ENCODE measurements at places on chromosomes 5 and 9. TPM values are rescaled to one million over a fixed set of nuclear protein-coding genes. Genes with fewer than 3 reads are reported as not detected.

DNA sequence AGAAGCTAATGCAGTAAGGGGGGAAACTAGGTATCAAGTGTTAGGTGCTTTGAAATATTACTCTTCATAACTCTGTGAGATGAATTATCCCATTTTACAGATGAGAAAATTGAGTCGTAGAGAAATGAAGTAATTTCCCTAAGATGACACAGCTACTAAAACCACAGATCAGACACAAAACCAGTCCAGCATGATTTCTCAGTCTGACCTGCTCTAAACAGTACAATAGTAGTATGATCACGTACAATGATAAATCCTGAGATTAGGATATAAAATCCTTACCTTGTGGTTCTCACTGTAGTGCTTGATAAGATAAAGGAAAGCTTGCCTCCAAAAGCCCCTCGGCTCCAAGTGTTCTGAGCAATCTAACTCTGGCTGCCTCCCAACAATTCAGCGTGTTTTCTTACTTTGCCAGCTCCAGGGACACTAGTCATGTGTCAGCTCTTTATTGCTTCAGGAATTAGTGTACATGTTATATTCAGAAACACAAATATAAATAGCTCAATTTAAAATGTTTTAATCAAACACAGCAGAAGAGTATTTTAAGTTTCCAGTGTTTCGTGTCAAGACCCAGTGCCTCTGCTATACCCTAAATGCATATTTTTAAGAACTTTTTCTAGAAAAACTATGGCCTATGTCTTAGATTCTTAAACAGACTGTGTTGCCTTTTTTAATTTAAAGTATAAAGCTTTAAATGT lies 243.6 kb downstream of the DENND1A start:
- H3K36me3 ChIP-seq: no peaks in the 10 kb centered on the region
- no peak overlapping the region for H3K4me3 ChIP-seq
- no peaks in the 10 kb centered on the region for H3K27me3 ChIP-seq
- H3K27ac ChIP-seq: no peak overlapping the region
- peak; percentile 75 for DNase-seq
- H3K4me1 ChIP-seq: peaks cover 19% of the 10 kb centered on the region

GRCh38 chr9:79857188-79857587 lies 285.4 kb downstream of the TLE4 start:
- no peak overlapping the region for H3K4me3 ChIP-seq
- H3K27ac ChIP-seq: no peak overlapping the region
- H3K36me3 ChIP-seq: no peaks in the 10 kb centered on the region
- H3K27me3 ChIP-seq: no peaks in the 10 kb centered on the region
- no peaks in the 10 kb centered on the region for H3K4me1 ChIP-seq

The CCL19 gene
- 0.35 TPM for total RNA-seq

- H3K27me3 ChIP-seq: no peaks in the 10 kb centered on the region
- no peaks in the 10 kb centered on the region for H3K36me3 ChIP-seq
- no peaks in the 10 kb centered on the region for H3K4me1 ChIP-seq
- H3K27ac ChIP-seq: no peak overlapping the region
These were observed 87.8 kb downstream of the HAPLN1 start for GRCh38 chr5:83632874-83633273.

The PLPP7 gene
- total RNA-seq: 52.4 TPM

DNA sequence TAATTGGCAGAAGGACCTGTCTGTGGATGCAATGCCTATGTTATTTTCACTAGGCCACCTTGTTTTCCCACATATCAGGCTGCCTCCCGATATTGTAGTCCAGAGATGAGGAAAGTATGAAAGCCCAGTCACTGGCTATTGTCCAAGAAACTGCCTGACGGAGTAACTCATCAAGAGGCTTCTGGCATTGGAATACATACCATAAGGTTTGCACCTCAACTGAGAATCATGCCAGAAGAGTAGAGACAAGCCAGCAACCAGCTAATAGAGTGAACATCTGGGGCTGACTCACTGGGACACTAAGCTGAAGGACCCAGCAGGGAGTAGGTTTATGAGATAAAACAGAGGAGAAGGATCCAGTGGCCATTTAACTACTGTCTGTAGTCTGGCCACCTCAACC lies 137.2 kb upstream of the FST start:
- H3K36me3 ChIP-seq: no peaks in the 10 kb centered on the region
- no peaks in the 10 kb centered on the region for H3K27me3 ChIP-seq
- H3K27ac ChIP-seq: no peak overlapping the region
- no peak overlapping the region for H3K4me3 ChIP-seq

The FCN2 gene
- 0.18 TPM for total RNA-seq

The TNPO1 gene
- 114 TPM for total RNA-seq
